ENCODE measurements at places on chromosomes 12 and 14.

GRCh38 chr14:65346895-65347294, 65.6 kb upstream of the FUT8 start:
- no peaks in the 10 kb centered on the region for H3K27me3 ChIP-seq
- H3K27ac ChIP-seq, result no peak overlapping the region
- no peak overlapping the region for H3K4me3 ChIP-seq
- DNase-seq, result no peak
- no peaks in the 10 kb centered on the region for H3K4me1 ChIP-seq

DNA sequence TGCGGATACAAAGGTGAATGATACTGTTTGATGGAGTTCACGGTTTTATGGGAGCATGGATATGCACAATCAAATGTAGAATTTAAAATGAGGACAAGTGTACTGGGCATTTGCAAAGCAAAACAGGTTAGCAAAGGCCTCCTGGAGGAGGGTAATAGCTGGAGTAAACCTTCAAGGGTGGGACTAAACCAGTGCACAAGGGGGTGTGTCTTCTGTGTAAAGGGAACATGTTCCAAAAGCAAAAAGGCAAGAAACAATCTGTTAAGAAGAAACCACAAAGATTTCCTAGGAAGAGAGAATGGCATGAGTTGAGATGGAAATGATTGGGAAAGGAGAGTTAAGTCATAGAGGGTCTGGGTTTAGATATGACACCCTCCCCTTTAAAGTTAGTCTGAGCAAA, 109.2 kb upstream of the SLCO1C1 start:
- H3K4me3 ChIP-seq, result no peak overlapping the region
- H3K27ac ChIP-seq, result no peak overlapping the region
- DNase-seq, result no peak
- no peaks in the 10 kb centered on the region for H3K36me3 ChIP-seq

DNA sequence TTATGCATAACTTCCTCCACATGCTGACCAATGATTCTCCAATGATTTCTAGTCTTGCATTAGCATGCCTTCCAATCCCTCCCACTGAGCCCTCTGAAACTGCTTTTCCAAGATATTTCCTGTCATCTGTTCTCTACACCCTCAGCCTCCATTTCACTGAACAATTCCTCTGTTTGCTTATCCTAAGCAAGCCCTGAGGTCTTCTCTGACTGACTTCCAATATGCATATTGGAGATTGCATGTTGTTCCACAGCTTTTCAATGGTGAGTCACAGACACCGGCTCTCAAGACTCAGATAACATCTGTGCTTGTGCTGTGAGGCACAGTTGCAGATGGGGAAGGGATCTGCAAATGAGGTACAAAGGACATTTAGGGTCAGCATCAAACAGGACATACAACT, 141.0 kb downstream of the SLC16A7 start:
- H3K36me3 ChIP-seq, result no peaks in the 10 kb centered on the region
- no peak overlapping the region for H3K27ac ChIP-seq
- DNase-seq, result no peak
- H3K4me1 ChIP-seq, result no peaks in the 10 kb centered on the region
- H3K4me3 ChIP-seq, result no peak overlapping the region

DNA sequence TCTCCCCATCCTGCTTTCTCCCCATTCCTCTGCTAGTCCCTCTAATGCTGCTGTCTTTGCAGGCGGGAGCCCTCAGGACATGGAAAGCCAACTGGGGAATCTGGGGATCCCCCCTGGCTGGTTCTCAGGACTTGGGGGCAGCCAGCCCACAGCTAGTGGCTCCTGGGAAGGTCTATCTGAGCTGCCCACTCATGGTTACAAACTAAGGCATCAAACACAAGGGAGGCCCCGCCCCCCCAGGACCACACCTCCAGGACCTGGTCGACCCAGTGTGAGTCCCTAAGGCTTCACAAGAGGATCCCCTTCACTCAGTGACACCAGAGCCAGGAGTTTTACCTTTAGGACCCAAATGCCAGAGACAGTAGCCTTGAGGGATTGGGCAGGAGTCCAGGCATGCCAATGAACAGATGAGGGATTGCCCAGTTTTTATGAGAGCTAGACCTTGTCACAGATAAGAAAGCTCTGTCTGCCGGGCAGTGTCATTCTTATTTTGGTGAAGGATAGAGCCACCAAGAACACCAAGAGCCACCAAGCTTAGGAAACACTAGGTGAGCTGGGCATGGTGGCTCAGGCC, 8.0 kb upstream of the CPNE6 start:
- H3K36me3 ChIP-seq, result no peaks in the 10 kb centered on the region
- no peak for DNase-seq
- H3K27me3 ChIP-seq, result no peaks in the 10 kb centered on the region
- H3K4me3 ChIP-seq, result no peak overlapping the region
- no peak overlapping the region for H3K27ac ChIP-seq
- H3K4me1 ChIP-seq, result no peaks in the 10 kb centered on the region

Data from breast epithelium (tissue), 4 donors.